Thoracic aorta (tissue), 2 donors: ENCODE measurements at places on chromosomes 16 and 17.

GRCh38 chr17:7711051-7711755 lies 6.2 kb downstream of the EFNB3 start:
- DNase-seq = no peak

DNA sequence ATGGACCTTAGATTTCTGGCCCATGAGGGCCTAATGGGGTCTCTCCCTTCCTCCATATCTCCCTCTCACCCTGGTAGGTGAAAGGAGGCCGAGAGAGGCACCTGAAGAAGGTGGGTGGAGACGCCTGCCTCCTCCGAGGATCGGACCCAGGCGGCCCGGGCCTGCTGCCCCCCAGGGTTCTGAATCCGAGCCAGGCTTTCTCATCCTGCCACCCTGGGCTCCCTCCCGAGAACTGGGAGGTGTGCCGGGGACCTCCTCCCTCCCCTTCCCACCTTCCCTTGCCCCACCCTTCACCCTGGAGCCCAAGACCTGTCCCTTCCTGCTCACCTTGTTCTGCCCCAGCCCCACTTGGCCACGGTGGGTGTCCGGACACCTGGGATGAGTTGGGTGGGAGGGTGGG lies 5.0 kb downstream of the FBXL19 start:
- no peak for DNase-seq

DNA sequence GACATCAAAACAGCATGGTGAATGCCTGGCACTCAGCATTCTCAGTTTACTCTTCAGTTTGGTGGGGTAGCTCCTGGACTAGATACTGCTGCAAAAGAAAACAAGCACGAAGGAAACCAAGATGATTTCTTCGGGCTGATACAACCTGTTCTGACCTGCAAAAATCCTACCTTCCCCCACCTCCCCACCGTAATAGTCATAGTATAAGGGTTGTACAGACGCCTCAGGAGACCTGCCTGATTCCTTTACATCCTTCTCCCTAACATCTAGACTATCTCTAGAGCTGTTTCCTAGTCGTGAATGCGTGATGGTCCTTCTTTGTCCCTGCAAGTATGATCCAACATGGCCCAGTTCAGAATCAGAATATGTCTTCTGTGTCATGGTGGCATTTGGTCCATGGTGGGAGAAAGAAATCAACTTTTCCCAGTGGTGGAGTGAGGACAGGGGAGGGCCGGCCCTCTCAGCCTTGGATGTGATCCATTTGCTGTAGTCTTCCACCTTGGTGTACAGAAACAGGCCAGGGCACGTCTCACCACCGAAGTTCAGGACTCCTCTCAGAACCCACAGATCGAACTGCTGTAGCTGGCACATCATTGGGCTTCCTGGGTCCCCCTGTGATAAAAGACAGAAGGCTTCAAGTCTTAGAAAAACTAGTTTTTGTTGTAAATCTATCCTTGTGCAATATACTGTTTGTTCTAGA lies 14.5 kb downstream of the PRSS54 start:
- DNase-seq = no peak

- no peak for DNase-seq
Observed at GRCh38 chr16:9665851-9666271, 516.4 kb downstream of the GRIN2A start.

DNA sequence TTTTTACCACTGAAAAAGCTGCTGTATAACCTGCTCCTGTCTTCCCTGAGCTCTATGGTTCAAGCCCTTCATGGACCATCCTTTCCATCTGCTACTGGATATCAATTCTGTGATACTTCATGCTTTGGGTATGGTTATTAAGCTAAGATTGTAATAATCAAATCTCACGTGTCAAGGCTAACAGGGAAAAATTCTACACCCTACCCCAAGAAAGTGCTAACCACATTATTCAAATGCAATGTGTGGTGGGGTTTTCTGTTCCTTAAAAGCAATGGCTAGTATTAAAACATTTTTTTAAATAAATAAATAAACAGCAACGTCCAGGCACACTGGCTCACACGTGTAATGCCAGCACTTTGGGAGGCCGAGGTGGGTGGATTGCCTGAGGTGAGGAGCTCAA lies 65.9 kb downstream of the SPAG9 start:
- no peak for DNase-seq

GRCh38 chr17:14304773-14305517 lies 4.1 kb downstream of the HS3ST3B1 start:
- DNase-seq = no peak
